ENCODE measurements at places on chromosomes 5 and 9.

GRCh38 chr9:116181853-116182610 lies 28.4 kb downstream of the PAPPA start:
- no peak for DNase-seq

DNA sequence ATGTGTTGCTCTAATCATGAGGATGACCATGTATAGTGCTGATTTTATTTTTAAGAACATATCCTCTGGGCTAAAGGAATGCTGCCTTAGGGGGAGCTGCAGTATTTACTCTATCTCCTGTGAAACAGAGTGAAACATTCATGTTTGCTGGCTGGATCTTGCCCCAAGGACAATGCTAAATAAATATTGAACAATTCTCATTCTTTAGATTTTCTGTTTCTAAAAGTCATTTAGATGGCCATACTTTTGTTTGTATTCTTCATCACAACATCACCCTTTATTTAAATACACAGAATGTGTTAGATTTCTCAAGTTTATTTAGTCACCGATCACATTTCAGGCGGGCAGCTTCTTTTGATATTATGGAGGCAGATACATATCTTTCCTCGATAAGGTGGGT lies 103.3 kb downstream of the ARHGEF28 start:
- DNase-seq: no peak

DNA sequence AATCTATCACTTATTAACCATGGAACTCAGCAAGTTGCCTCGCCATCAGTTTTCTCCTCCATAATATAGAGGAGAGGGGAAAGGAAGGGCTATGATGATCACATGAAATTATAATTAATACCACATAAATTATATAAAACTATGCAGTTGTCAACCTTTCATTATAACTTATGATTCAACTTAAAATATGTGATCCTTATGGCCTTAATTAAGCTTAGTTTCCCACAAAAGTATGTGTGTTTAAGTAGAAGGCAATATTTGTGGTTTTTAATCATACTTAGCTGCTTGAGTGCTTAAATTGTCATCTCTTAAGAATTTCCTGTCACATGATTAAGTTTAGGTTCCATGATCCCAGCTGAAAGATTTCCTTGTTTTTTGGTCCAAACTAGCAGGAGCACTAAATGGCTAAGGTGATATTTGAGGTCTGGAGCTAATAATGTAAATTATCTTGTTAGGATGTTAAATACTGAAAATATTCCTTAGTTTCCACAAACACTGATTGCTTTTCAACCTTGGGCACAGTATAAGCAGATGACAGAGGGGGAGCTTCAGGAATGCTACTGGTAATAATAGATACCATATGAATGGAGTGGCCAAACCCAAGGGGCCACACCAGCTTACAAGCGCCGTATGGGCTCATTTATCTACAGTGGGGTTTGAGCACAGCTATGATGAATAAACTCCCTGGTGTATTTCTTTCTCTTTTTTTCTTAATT lies 26.4 kb upstream of the F2R start:
- no peak for DNase-seq

DNA sequence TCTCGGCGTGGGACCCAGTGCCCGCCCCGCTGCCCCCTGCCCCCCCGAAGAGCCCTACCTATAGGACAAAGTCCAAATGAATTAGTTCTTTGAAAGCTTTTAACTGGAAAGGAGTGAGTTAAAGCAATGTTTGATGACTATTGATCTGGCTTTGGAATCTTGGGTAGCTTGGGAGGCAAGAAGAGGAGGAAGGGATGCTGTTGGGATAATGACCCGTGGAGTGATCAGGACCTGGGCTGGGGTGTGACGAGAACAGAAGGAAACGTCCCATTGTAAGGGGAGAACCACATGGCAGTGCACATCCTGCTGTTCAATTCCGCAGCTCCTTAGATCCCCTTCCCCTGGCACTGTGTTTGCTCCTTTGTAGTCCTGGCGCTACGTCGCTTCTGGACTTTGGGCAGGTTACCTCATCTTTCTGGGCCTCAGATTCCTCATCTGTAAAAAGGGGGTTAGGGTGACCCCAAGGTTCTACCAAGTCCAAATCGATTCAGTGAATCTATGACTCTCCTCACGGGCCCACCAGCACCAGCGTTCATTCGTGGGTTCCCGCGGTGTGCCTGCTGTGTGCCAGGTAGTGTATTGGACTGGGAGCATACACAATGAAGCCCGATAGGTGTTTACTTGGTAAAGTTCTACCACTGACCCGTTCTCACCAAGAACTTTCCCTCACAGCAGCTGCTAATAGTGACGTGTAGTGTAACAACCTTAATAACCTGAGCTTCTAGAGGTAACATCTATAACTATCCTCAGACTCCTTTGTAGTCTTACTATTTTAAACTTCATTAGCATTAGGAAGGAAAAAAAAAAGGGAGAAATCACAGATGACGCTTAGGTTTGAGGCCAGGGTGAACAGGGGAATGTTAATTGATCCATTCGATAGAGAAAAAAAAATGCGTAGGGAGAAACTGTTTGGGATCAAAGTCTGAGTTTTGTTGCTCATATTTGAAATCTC lies 1.1 kb upstream of the NADK2 start:
- no peak for DNase-seq

- no peak for DNase-seq
Observed at GRCh38 chr5:483434-484140, 40.6 kb downstream of the EXOC3 start.

GRCh38 chr9:114446672-114447450 lies 58.4 kb downstream of the WHRN start:
- DNase-seq: no peak

DNA sequence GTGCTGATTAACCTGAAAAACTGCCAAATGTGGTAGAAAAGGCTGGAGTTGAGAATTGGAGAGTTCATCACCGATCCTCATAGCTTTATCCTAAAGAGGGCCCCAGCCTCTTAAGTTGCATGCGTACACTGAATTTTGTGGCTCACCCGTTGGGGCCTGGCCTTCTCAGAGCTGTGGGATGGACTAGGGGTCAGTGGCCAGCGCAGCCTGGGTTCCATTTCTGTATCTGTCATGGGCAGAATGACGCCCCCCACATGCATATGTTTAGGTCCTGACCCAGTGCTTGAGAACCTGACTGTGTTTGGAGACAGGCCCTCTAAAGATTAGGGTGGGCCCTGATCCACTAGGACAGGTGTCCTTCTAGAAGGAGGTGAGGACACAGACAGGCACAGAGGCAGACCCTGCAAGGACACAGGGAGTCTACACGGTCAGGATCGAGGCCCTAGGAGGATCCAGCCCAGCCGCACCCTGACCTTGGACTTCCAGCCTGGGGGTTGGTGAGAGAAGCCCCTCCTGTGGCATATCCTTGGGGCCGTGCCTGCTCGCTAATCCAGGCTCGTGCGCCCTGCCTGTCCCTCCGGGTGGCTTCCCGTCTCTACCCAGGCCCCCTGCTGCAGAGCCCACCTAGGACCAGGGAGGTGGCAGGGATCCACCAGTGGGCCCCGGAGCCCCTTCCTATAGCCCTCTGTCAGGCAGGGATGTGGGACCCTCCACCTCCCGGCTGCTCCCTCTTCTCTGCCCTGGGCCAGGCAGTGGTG lies 32.2 kb downstream of the NDUFS6 start:
- peak; percentile 82 for DNase-seq

DNA sequence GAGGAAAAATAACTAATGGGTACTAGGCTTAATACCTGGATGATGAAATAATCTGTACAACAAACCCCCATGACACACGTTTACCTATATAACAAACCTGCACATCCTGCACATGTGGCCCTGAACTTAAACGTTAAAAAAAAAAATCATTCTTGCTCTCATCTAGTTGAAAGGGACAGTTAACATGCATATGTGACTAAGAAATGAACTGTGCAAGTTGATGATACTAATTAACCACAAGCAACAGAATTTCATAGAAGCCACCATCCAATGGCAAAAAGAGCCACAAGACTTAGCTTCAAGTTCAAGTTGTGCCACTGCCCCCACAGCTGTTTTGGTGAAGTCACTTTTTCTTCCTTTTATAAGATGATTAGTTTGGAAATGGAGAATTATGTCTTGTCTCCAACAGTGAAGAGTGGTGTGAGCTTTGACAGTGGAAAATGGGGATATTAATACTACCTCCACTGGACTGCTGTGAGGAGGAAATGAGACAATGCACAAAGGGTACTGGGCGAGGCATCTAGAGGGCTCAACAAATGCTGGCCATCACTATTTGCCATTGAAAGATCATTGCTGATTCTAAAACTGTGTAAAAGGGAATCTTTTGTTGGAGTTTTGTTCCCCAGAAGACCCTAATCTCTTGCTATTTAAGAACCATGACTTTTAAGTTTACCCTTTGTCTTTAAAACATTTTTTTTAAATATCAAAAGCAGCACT lies 202.1 kb downstream of the EBF1 start:
- DNase-seq: no peak

DNA sequence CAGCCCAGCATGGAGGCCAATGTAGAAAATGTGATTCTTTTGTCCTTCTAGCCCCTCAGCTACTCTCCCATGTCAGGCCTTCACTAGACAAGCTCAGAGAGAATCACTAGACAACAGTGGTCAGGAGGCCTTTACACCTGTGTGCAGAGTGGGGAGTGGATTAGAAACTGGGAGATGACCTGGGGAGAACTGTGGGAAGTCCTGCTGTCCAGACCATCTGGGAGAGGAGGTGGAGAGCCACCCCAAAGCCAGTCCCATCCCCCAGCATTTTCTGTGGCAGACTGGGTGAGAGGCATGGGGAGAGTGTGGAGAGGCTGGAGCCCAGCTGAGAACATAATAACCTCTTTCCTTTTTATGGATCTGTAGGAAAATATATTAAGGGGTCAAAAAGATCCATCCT lies 452.0 kb upstream of the DMAC1 start:
- DNase-seq: no peak

GRCh38 chr5:151255621-151256286 lies 2.8 kb downstream of the GM2A start:
- no peak for DNase-seq

GRCh38 chr5:39370555-39371366 lies 6.5 kb upstream of the C9 start:
- DNase-seq: no peak

GRCh38 chr5:143791848-143792731 lies 19.9 kb upstream of the HMHB1 start:
- DNase-seq: no peak

DNA sequence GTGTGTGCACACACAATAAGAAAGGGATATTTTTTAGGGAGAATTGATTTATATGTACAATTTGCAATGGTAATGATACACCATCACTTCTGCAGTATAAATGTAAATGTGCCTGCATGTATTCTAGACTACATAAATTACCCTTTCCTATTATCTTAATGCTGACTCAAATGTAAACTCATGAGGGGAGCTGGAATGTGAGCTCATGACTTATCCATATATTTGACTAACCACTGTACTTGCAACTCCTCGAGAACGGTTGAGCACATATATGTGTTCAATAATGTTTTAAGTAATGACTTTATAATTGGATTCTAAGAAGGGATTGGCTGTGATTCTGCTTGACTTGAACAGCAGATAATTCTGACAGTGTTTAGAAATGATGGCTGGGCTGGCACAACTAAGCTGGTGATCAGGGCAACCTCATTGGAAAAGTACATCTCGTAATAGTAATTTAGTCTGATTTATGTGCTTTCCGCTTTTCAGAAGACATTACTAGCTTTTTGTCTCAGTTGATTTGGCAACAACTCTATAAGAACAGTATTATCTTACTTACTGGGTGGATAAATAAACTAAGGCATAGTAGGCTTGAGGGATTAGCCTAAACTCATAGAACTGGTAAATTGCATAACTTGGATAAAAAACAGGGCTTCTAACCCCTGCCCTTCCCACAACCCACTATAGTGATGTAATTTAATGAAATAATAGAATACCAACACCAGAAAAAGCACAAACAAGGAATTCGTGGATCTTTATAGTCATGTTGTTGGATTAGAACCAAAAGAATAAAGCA lies 130.2 kb upstream of the SPEF2 start:
- no peak for DNase-seq

DNA sequence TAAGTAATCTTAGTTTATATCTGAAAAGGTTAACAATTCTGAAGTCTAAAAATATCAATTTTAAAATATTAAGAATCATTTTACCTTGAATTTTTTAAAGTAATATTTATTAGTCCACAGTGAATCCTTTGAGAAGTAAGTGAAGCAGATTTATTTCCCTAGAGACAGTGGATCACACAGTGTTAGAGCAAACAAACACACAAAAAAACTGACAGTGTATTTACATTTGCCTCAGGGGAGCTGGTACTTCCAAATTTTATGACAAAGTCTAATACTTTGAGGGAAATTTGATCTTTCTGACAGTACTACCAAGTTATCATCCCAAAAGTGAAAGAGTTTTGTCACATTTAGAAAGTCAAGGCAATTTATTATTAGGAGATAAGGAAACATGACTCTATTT lies 1750.6 kb upstream of the CDH9 start:
- DNase-seq: no peak

DNA sequence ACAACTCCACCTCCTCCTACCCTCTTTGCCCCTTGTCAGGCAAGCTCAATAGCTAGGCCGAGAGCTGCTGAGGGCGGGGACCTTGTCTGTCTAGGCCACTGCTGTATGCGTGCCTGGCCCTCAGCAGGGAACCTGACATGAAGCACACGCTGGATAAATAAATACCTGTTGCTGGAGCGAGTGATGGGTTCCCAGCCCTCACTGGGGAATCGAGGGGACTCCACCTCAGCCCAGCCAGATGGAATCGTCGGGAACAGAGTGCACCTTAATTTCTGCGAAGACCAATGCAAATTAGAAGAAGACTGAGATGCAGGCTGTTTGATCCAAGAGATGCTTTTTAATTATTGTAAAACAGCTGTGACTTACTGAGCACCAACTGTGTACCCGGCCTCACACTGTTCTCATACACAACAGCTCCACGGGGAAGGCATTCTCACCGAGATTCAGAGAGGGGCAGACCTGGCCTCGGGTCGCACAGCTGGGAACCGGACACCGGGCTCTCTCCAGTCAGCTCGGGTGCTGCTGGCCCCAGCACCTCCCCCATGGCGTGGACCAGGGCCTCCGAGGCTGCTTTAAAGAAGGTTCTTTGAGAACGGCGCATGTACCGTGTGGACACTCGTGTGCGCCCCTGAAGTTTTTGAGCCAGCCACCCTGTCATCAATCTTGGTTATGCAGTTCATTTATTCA lies 109.7 kb upstream of the IER5L start:
- peak; percentile 69 for DNase-seq

DNA sequence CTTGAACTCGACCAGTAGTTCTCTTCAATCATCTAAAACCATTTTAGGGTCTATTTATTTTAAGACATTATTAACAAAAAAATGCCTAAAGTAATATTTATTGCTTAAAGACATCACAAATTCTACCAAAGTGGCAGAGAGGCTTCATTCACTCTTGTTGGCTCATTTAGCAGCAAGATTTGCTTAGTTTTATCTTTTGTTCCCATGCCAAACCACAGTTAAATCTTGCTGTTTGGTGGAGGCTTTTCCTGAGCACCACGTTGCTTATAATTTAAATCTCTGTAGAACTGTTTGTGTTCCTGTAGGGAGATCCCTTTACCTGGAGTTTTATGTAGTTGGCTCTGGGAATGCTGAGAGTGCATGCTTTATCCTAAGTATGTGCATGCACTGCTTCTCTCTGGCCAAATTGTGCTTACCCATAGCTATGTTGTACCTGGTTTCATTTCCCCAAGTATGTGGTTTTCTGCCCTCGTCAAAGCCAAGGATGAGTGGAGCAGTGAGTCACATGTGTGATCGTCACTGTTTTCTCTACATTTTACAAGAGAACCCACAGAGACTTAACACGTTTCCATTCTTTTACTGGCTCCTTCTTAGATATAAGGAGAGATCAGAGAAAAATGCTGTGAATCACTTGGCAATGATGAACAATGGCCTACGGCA lies 42.1 kb upstream of the MAST4 start:
- DNase-seq: no peak

- DNase-seq: no peak
Observed at GRCh38 chr5:170302653-170303501, 5.3 kb upstream of the LCP2 start.
